ENCODE measurements at places on chromosomes 1 and 21. TPM values are rescaled to one million over a fixed set of nuclear protein-coding genes. Genes with fewer than 3 reads are reported as not detected.

Gene CD101
- 0.76 TPM for total RNA-seq

Gene TLCD4
- 52.1 TPM for total RNA-seq

Gene CRB1
- total RNA-seq = not detected

Gene C4BPB
- total RNA-seq = 10.2 TPM

Gene ANGPTL3
- not detected for total RNA-seq

Gene KRTAP19-6
- not detected for total RNA-seq

Gene AMY2A
- total RNA-seq = not detected

Gene ASAP3
- 3.5 TPM for total RNA-seq

Gene RAD54L
- 25.2 TPM for total RNA-seq

Gene OR14K1
- not detected for total RNA-seq

Gene C1orf115
- total RNA-seq = 5.1 TPM

Gene CHML
- 30.4 TPM for total RNA-seq

Gene NPR1
- not detected for total RNA-seq

Gene NKAIN1
- not detected for total RNA-seq

All from Calu3 (cell line).